Fibroblast of villous mesenchyme (primary cell): ENCODE measurements at places on chromosomes 16 and 17. TPM values are rescaled to one million over a fixed set of nuclear protein-coding genes. Genes with fewer than 3 reads are reported as not detected.
A peak's percentile ranks its signal among the peaks of the same experiment; 100 is the strongest.

- DNase-seq = no peak
These were observed 136.5 kb downstream of the CMIP start for GRCh38 chr16:81581107-81581506.

DNA sequence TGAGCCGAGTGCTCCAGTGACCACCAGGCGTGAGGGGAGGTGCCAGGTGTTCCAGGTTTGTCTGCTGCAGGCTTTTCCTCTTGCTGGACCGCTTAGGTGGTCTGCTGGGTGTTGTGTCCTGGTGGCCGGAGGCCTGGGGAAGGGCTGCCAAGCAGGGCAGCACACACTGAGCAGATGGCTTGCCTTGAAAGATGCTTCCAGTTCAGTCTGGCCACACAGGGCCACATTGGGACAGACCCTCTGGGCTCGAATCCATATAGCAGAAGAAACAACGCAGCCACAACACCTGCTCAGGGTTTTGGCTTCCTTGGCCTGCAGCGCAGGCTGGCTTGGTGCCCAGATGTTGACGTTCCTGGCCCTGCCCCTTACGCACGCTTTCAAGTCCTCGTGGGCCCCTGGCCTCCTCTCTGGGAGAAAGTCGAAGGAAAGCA, 24.8 kb downstream of the GINS2 start:
- no peak for DNase-seq

DNA sequence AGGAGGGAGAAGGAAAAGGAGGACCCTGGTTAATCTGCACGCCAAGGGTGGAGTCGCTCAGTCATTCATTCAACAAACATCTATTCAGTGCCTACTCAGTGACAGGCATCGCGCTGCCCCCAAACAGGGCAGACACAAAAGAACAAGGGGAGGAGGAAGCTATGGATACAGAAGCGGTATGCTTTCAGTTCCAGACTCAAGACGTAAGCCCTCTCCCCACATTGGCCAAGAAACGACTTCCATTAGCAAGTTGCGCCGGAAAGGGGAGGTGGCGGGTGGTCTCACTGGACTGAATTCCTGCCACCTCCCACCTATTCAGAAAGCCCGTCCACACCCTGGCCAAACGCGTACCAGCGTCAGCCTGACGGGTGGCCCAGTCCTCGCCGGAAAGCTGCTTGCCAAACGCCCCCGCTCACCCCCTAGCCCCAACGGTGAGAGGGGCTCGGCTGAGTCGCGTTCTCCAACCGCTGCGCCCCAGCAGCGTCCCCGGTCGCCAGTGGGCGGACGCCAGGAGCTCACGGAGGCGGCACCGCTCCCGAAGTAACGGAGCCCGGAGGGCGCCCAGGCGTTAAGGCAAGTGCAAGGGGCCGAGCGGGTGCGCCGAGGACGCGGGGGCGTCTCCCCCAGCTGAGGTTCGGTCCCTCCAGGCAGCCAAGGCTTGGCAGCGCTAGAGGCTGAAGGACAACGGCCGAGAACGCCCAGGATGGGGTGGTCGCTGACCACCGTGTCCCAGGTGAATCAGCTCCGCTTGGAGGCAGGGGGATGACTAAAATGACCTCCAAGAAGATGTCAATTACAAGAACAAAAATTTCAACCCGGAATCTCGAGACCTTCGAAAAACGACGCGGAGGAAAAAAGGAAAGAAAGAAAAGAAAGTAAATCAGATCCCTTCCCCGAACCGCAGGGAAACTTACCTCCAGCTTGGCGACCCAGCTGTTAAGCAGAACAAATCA, 470.7 kb downstream of the SOX9 start:
- no peak for DNase-seq

GRCh38 chr16:79264237-79265109, 336.1 kb downstream of the MAF start:
- no peak for DNase-seq

- peak; percentile 63 for DNase-seq
These were observed 175.4 kb downstream of the SEC14L1 start for GRCh38 chr17:77316191-77316641.

GRCh38 chr17:68207651-68208253, 40.1 kb upstream of the AMZ2 start:
- no peak for DNase-seq

GRCh38 chr17:38868817-38869525, 887 bp upstream of the LASP1 start:
- DNase-seq = peak; percentile 90

DNA sequence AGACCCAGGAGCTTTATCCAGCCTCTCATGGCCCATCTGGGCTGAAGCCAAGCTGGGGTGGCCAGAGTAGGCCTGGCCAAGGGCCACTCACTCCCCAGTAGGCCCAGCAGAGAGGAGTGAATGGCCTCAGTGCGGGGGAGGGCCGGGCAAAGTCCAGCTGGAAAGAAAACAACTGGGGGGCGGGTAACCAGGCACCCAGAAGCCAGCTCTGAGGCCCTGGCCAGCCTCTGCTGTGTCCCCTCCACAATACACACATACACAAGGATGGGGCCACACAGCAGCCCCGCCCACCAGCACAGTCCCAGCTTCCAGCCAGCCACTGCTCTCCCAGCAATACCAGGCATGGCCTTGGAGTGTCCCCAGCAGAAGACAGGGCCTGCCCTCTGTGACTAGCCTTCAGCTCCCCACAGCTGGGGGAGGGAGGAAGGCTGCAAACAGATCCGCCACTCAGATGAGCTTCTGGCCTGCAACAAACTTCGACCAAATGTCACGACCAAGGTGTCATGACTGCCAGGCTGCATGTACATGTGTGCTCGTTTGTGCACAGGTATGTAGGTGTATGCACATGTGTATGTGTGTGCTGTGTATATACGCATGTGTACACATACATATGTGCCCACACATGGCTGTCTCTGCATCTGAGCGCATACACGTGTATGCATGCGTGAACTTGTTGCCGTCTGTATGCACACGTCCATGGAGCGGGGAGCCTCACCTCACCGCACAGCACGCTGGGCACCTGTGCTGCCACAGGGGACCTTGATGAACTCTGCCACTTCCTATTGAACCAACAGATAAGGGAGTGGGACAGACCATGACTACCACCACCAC, 5.0 kb downstream of the CARHSP1 start:
- DNase-seq = no peak

DNA sequence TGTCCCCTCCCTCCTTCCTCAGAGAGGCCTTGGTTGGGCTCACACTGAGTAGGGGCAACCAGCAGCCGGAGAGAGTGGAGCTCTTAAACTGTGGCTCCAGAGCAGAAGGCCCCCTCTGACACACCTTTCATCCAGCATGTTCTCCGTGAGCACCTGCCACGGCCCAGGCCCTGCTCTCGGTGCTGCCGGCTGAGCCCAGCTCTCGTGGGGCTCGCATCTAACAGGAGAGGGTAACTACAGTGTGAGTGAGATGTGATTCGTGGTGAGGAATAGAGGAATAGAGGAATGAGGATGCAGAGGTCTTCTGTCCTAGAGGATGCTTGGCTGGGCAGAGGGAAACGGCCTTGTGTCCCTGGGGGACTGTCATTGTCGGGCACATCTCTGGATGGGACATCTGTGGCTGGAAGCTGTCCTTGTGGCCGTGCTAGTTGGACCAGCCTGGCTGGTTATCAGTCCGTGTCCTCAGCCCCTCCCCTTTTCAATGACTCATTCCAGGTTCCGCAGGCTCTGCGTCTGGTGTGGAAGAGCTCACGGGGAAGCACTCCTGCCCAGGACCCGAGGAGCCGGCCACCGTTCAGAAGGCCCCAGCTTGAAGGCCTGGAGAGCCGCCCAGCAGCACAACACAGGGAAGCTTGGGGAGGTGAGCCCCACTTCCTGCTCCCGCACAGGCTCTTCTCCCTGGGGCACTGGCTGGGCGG, 11.9 kb upstream of the DNASE1 start:
- peak; percentile 56 for DNase-seq

- DNase-seq = no peak
These were observed 59.7 kb upstream of the DHX40 start for GRCh38 chr17:59505610-59506276.

DNA sequence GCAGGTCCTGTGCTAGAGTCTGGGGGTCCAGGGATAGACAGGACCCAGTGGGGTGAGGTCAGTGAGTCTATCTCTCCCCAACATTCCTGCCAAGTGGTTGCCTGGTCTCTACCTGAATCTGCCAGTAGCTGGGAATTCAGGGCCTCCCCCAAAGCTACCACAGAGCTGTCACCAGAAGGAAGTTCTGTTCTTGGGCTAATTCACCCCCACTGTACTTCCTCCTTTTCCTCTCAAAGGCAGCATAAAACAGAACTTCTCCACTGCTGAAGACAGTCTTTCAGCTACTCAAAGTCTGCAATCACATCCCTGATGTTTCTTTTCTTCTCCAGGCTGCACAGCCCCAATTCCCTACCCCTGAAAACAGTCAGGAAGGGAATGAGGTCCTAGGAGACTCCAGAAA, 8.7 kb downstream of the CAMTA2 start:
- no peak for DNase-seq

- DNase-seq = no peak
These were observed 410.0 kb upstream of the SOX9 start for GRCh38 chr17:71710816-71711215.

GRCh38 chr17:30805944-30806456, 18.5 kb downstream of the CRLF3 start:
- DNase-seq = no peak

DNA sequence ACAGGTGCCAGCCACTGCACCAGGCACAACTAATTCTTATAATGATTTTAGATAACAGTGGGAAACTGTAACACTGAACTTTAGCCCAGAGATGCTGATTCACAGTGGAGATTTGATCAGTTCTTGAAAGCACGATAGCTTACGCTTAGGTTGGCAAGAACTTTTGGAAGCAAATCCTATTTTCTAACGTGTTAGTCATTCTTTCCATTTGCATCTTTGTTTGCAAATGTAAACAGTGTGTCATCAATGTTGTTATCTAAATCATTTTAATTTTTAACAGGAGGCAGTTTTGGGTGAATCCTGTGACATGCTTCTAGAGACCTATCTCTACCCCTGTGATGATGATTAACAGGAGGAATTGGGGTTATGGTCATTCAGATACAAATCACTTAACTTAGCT, 35.7 kb upstream of the GNA13 start:
- DNase-seq = peak; percentile 66

Gene TMEM132E
- total RNA-seq = under 0.01 TPM in 1 of 2 replicates, not detected in the other

Gene KRT33B
- under 0.01 and 0.32 TPM in 2 replicates for total RNA-seq

Gene EPX
- total RNA-seq = not detected in 2 replicates

Gene MAPT
- under 0.01 TPM in 1 of 2 replicates, not detected in the other for total RNA-seq

Gene GRB7
- total RNA-seq = 0.97 and 1.3 TPM in 2 replicates

Gene FOXF1
- 5.2 and 10.3 TPM in 2 replicates for total RNA-seq

Gene CCL11
- total RNA-seq = not detected in 2 replicates

Gene HSD17B2
- 8.7 and 9.5 TPM in 2 replicates for total RNA-seq

Gene SLC16A6
- total RNA-seq = 1.6 and 2.2 TPM in 2 replicates
